ENCODE measurements at places on chromosomes 2 and 18.

- no peak for DNase-seq
These were observed 366.3 kb downstream of the SETBP1 start for GRCh38 chr18:45046961-45047360.

GRCh38 chr2:2664989-2665833 lies 334.1 kb upstream of the MYT1L start:
- no peak for DNase-seq

DNA sequence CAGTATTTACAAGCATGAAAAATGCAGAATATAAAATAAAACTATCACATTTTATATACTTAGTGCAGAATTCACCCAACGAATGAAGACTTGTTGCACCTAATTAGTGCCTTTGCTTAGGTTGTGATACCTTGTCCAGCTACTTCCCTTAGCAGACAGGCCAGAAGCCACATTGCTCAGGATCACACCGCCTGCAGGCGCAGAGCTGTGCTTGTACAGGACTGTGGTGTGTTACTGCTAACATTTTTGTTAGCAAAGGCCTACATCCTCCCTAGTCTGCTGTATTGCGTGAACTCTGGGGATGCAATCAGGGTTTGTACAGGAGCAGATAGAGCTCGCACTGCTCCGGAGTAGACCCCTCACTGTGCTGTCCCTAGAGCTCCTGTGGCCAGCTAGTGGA lies 336.9 kb downstream of the CBLN2 start:
- no peak for DNase-seq

DNA sequence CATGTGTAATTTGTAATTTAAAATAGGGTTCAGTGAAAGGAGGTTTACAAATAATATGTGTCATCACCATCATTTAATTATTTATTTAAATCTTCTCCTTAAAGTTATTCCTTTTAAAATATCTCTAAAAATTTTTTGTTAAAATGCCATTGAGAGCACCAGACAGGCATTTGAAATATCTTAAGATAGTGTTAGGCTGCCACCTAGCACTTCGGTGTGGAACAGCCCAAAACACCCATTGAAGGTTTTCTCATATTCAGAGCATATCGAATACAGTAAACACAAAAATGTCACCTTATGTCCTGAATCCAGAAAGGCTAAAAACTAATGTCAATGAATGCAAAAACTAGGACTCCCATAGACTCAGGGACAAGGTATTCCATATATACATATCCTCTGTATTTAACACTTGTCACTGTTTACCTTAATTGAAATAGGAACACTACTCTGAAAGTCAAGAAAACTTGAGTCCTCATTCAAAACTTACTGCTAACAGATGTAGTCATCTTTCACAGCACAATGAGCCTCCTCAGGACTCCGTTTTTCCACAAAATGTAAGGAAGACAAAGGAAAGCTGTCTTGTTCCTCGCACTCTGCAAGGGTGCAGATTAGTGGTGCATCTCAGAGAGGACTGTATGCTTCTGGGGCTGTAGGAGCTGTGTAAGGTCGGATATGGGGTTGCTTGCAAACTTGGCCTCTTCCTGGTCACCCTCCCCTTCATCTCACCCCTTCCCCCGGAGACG lies 329.5 kb downstream of the PAX3 start:
- DNase-seq: no peak

GRCh38 chr18:54260396-54261072 lies 8.8 kb upstream of the POLI start:
- DNase-seq: no peak

GRCh38 chr18:56152551-56153310 lies 485.7 kb downstream of the TXNL1 start:
- DNase-seq: no peak

- DNase-seq: no peak
These were observed 93.1 kb upstream of the ZFP36L2 start for GRCh38 chr2:43319541-43319940.

GRCh38 chr2:173656086-173656485 lies 301.4 kb downstream of the CDCA7 start:
- no peak for DNase-seq

- DNase-seq: peak; percentile 41
These were observed 196.0 kb upstream of the HDAC4 start for GRCh38 chr2:239596792-239597191.

GRCh38 chr18:33851546-33852078 lies 273.6 kb downstream of the ASXL3 start:
- no peak for DNase-seq

DNA sequence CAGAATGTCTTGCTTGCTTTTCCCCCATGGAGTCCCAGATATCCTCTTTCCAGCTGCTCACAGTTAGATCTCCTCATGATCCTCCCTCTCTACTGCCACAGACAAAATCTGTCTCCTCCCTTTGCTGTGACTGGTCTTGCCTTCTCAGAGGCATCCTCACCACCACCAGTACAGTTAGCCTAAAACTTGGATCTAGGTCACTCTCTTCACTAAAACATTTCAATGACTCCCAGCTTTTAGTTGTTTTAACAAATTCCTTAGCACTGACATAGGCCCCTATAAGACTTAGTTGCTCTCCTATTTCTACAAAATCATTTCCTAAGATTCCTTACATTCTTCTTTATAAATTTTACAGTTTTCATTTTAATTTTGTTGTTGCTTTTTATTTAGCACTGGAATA lies 734.2 kb upstream of the CHAC2 start:
- no peak for DNase-seq

GRCh38 chr2:88197732-88198131 lies 27.6 kb downstream of the THNSL2 start:
- DNase-seq: no peak

DNA sequence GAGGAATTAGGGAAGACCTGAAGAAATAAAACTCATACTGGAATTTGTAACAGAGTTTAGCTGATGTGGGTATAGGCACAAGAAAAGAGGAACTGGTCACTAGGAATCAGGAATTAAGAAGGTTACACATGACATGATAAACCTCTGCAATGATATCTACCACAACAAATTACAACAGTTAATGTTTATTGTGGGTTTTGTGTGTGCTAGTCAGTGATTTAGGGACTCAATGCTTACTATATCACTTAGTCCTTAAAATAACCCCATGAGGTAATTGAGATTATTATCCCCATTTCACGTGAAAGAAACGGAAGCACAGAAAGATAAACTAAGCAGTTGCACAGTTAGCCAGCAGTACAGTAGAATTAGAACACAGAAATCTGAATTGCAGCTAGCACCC lies 415.8 kb upstream of the ZEB2 start:
- DNase-seq: no peak

DNA sequence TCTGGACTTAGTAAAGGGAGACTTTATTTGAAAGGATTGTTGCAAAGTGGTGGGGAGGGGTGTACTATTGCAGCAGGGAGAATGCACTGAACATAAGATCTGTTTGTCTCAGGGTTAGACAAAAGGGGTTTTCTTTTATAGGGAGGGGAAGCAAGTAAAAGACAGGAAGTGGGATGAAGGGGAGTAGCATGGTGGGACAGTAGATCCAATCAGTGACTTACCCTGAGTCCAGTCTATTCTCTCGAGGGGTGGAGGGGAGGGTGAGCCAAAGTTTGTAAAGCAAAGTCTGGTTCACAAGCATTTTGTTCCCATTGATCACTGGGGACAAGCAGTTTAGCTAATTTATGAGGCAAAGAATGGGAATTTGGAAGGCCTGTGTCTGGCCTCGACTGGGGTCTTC lies 35.0 kb upstream of the CYP27C1 start:
- DNase-seq: no peak

DNA sequence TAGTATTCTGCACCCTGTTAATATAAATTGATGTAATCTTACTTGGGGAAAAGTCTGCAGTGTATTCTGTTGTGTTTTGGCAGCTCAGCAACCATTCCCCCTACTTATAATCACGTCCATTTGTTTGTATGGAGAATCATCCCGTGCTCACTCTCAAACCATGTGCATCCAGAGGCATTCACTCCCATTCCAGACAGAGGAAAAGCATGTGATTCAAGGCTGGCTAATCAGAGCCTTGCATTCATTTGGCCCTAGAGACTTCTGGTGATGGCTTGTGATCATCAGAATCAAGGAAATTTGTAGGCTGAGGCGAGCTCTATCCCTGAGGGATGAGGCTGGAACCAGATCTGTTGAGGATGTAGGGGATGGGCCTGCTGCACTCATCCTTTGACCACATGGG lies 5.1 kb upstream of the WIPF1 start:
- no peak for DNase-seq

DNA sequence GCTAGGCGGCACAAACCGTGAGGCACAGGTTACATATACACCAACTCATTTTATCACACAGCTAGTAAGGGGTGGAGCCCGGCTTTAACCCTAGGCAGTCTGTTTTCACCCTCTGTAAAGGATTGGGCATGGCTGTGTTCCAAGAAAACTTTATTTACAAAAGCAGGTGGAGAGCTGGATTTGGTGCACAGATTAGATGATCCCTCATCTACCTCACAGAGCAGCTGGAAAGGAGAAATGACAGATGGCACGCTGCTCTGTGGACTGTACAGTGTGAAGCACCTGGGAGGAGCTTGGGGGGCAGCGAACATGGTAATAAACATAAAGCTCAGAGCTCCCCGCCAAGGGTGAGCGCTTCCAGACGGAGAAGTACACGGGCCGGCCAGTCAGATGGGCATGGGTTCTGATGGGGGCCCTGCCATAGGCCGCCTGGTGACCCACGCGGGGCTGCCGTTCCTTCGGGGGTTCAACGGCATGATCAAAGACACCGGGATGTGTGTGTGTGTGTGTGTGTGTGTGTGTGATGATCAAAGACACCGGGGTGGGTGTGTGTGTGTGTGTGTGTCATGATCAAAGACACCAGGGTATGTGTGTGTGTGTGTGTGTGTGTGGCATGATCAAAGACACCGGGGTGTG lies 862 bp upstream of the TMEM177 start:
- peak; percentile 54 for DNase-seq

- no peak for DNase-seq
These were observed 13.5 kb downstream of the ZBTB7C start for GRCh38 chr18:48395646-48396045.

DNA sequence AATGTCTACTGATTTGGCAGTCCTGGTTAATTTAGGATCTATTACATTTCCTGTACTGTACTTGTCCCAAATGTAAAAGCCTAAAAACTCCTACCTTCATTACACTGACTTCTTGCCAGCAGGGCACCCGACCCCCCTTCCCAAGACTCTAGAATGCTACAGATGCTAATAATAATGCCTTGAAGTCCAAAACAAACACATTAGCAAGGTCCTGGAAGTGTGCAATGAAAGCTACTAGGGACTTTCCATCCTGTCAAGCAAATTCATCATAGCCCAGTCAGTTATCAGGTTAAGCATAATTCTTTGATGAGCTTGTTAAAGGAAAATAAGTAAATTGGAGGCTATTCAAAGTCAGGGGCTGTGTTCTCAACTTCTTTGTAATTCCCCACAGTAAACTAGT lies 115.3 kb upstream of the RBBP8 start:
- DNase-seq: no peak

DNA sequence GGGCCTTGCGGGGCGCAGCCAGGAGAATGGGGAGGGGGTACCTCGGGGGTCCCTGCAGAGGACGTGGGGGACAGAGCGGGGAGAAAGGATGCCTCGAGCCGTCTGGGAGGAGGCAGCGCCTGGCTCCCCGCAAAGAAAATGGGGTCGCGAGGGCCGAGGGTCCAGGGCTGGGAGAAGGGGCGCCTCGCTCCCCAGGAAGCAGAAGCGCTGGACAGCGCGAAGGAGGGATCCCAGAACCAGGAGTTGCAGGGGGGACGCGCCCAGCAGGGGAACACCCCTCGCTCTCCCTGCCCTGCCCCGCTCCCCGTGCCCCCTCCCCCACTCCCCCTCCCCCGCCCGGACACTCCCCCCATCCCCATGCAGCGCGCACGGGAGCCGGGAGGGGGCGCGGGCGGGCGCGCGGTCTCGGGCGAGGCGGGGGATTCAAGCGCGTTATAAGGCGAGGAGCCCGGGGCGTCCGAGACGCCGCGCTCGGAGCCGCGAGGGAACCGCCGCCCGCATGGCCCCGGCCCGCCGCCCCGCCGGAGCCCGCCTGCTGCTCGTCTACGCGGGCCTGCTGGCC lies at the start of gene ERFE:
ERFE (plus strand) TSS at position 462 of the 562 bp plus-strand sequence; CDS start at position 500, 38 bp downstream.
- DNase-seq: no peak

DNA sequence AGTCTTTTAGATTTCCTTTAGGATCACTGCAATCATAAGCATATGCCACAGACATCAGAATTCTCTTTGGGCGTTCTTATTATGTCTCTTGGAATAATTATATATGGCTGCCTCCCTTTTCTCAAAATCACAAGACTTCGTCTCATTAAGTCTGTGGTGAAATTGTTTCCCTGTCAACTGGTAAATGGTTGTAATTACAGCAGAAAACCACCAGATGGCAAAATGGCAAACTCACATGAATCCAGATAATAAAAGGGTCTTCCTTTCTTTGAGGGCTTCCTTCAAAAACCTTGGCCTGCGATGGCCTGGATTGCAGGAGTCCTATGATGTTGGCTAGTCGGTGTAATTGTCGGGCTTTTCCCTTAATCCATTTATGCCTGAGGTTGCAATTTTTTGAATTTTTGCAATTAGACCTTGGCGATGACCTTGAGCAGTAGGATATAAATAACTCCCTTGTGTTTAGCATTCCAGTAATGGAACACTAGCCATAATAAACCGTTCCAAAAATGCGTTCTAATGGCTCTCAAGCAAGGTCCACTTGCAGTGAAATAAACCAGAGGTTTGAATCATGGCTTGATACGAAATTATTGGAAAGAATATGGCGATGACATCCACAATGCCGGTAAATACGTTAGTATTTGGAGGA lies 656.4 kb downstream of the MBD2 start:
- no peak for DNase-seq

GRCh38 chr2:156837635-156838370 lies 401.6 kb downstream of the GPD2 start:
- no peak for DNase-seq

DNA sequence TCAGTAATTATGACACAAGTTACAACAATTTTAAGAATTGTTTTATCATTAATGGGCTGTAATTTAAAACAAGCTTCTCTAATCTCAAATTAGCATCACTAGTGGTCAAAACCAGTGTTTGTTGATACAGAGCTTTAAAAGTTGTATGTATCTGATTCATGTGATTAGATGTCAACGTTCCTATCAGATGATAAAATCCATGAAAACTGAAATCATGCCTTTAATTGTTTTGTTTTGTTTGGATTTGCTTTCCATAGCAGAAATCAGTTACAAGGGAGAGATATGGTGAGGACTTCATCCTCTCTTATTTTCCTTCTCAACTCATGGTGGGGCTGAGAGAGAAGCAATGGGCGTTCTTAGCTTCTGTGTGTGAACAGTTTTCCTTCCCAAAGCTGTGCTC lies 469.6 kb downstream of the PID1 start:
- DNase-seq: no peak

GRCh38 chr2:238956676-238957075 lies 108.8 kb downstream of the TWIST2 start:
- DNase-seq: no peak

GRCh38 chr2:54524226-54524991 lies 68.3 kb downstream of the SPTBN1 start:
- no peak for DNase-seq

DNA sequence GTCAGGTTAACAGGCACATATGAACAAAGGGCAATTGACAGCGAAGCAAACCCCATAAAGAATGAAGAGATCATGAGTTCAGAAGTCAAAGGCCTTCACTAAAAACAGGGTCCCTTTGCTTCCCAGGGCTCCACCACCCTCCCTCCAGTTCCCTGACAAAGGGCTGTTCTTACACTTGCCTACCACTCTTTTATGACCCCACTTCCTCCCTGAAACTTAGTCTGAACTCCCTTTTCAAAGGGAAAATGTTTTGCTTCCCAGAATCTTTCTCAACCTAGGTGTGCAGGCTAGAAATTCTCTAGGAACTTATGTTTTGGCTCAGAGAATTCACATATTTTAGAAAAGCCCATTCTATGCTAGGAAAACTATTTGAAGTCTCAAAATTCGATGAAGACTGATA lies 86.0 kb upstream of the ITGA4 start:
- no peak for DNase-seq

GRCh38 chr2:229084447-229084846 lies 186.6 kb downstream of the PID1 start:
- no peak for DNase-seq
